ENCODE measurements at places on chromosomes 3 and 15.
A peak's percentile ranks its signal among the peaks of the same experiment; 100 is the strongest.

- DNase-seq, result no peak
Observed at GRCh38 chr15:53974121-53974520, 4.1 kb upstream of the UNC13C start.

DNA sequence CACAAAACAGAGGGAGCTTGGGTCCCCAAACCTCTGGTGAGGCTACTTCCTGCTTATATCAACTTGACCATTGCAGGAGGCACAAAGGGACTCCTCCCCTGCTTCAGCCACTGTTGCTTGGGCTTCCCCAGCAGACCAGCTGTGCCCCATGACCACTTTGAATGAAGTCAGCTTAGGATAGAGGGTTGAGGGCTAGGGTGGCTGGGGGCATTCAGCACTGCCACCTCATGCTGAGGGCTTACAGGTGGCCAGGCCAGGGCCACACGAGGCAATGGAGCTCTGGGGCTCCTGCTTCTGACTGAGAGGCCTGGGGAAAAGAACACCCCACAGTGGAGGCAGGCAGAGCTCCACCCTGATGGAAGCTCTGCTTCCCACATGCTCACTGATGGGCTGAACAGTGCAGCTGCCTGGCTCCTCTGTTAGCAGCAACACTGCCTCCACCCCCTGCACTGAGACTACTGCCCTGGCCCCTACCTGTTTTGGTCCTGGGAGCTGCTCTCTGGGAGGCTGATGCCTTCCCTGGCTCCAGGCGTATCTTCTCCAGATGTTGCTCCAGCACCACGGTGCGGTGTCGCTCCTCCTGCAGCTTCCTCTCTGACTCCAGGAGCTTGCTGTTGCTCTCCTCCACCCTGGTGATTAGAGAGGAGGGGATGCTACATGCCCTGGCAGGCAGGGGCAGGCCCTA is 10.2 kb upstream of the HHATL start:
- no peak for DNase-seq

- DNase-seq, result no peak
Observed at GRCh38 chr15:50365570-50365969, 10.6 kb upstream of the GABPB1 start.

DNA sequence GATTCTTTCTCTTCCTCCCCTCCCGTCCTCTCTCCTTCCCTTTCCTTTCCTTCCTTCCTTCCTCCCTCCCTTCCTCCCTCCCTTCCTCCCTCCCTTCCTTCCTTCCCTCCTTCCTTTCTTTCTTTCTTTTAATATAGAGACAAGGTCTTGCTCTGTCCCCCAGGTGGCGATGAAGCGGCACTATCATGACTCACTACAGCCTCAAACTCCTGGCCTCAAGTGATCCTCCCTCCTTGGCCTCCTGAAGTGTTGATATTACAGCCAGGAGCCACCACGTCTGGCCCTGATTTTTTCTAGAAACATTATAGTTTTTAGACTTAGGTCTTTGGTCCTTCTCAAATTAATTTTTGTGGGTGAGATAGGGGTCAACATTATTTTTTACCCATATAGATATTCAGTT is 15.5 kb downstream of the GRM2 start:
- no peak for DNase-seq

GRCh38 chr3:127680146-127680661 is 7.5 kb downstream of the ABTB1 start:
- DNase-seq, result no peak

DNA sequence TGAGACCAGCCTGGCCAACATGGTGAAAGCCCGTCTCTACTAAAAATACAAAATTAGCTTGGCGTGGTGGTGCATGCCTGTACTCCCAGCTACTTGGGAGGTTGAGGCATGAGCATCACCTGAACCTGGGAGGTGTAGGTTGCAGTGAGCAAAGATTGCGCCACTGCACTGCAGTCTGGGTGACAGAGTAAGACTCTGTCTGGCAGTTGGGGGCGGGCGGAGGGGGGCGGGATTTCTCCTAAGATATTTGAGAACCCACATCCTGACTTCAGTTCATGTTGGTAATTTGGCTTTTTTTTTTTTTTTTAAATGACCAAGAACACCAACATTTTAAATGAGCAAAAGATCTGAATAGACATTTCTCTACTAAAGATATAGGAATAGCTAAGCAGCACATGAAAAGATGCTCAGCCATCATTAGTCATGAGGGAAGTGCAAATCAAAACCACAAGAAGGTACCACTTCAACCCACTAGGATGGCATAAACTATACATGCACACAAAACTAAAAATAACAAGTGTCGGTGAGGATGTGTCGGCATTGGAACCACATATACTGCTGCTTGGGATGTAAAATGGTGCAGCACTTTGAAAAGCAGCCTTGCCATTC is 75.6 kb upstream of the LMOD3 start:
- no peak for DNase-seq

DNA sequence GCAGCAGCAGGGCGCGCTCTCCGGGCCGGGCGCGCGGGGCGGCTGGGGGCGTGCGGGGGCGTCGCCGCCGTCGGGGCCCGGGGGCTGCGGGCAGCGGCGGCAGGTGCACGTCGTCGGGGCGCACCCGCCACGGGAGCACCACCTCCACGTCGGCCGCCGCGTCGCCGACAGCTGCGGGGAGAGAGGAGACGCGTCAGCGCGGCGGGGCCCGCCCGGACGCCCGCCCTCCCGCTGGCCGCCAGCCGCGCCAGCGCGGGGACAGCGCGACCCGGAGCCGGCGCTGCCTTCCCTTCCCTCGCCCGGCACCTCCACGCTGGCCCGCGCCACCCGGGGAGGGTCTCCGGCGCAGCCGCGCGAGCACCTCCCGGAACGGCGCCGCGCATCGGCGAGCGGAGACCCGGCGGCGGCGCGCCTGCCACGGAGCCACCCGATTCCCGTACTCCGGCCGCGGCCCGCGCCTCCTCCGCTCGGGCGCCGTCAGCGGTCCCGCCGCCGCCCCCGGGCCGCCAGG is 481 bp downstream of the ADAMTS17 start:
- no peak for DNase-seq

DNA sequence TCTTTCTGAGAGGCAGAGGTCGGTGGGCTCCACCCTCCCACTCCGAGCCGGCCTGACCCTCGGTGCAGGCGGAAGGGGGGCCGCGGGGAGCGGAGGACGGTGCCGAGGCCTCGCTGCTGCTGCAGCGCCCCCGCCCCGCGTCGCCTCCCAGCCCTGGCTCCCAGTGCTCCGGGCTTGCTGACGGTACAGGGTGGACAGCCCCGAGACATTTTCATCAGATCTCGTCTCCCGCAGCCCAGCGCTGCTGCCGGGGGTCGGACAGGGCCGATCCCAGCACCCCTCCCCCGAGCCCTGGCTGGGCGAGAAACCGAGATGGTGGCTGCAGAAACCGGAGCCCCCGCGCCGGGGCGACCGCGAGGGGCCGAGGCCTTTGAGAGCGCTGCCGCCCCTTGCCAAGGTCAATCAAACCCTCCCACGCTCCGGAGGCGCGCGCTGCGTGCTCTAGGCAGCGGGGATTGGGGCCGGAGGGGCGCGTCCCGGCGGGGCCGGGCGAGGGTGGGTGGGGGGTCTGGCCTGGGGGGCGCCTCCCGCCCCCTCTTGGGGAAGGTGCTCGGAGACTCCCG is 42.5 kb downstream of the EPHB3 start:
- DNase-seq, result no peak

DNA sequence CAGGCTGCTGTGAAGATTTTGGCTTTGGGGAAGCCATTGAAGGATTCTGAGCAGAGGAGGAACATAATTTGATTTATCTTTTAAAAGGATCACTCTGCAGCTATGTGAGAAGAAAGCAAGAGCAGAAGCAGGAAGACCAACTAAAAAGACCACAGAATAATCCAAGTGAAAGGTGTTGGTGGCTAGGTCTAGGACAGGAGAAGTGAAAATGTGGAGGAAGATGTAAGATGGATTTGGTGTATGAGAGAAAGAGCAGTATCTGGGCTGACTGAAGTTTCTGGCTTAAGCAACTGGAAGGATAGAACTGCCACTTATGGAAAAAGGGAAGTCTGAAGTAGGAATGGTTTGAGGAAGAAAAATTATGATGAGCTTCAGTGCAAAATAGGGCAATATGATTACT is 62.0 kb downstream of the SFMBT1 start:
- no peak for DNase-seq

DNA sequence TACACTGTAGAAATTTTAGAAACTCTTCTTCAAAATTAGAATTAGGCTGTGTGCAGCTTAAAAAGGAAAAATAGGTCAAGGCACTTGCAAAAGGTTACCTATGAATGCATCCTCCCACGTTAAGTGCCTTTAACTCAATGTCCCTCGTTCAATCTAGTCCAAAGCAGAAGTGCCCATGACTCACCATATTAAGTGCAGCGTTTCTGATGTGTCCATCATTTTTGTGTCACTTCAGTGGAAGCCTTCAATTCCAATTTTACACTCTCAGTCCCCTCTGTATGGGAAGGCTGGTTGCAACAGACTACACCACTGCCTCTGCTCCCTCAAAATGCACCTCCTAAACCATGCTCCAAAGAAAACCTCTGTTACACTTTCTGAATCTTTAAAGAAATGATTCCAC is 53.4 kb downstream of the FOXB1 start:
- no peak for DNase-seq

GRCh38 chr3:28328188-28329151 is 20.1 kb upstream of the ZCWPW2 start:
- peak; percentile 18 for DNase-seq

DNA sequence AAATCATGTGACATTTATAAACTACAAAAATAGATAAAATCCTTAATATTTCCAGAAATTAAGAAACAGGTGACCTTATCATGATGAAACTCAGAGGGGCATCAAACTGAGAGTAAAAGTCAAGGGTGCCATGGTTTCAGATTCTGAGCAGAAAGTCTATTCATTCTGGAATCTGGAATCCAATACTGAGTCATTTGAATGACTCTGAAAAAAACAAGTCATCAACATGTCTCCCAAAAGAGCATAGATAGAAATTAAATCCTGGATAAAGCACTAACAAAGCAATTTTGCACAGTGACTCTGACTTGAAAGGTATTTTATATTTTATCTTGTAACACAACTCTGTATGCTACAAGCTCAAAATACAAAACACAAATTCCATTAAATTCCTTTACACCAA is 23.4 kb downstream of the STAC start:
- peak; percentile 40 for DNase-seq

DNA sequence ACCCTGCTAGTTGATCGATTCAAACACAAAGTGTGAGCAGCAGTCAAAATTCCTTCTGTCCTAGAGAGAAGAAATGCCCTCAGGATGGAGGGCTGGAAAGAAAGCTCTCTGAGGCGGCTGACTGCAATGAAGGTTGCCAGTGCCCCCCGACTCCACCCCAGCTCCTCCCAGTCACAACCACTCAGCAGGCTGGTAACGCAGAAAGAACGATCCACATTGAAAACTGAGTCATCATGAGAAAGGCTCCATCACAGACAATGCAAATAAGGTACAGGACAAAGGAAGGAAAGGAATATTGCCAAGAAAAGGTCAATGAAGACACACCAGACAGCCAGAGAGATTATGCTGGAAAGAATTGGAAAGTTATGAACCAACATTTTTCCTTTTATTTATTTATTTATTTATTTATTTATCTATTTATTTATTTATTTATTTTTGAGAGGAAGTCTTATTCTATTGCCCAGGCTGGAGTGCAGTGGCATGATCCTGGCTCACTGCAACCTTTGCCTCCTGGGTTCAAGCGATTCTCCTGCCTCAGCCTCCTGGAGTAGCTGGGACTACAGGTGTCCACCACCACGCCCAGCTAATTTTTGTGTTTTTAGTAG is 17.4 kb upstream of the VGLL4 start:
- no peak for DNase-seq

DNA sequence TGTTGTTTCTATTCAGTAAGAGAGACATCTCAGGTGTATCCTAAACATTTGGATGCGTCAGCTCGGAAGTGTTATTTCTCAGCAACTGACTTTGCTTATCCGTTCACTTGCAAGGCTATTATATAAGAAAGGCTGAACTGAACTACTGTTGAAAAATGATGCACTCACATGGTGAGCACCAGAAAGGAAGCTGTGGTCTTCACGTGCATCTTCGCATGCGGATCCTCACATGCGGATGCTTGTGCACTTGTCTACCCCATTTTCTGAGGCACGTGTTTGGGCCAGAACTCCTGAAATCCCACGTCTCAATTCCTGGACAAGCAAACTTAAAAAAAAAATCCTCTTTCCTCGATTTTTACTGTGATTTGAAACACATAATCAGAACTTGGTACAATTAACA is 63.2 kb downstream of the PDZRN3 start:
- peak; percentile 12 for DNase-seq

DNA sequence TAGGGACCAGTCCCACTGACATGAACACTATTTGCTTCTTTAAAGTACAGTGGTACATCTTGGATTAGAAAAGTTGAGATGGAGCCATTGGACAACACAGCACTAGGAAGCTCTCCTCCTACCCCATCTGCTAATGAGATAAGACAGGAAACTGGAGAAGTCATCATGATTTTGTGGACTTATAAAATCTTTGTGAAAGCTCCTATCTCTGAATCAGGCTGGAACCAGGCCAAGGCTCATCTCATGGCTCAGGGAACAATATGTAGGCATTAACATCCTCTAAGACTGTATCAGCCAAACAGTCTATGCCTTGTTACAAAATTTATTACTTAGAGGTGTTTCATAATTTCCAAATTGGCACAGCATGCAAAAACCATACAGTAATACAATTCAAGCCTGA is 84.1 kb downstream of the BOC start:
- no peak for DNase-seq

GRCh38 chr3:9185701-9186100 is 63.7 kb downstream of the SRGAP3 start:
- no peak for DNase-seq
